ENCODE measurements at places on chromosomes 13 and 19.
A peak's percentile ranks its signal among the peaks of the same experiment; 100 is the strongest.

DNA sequence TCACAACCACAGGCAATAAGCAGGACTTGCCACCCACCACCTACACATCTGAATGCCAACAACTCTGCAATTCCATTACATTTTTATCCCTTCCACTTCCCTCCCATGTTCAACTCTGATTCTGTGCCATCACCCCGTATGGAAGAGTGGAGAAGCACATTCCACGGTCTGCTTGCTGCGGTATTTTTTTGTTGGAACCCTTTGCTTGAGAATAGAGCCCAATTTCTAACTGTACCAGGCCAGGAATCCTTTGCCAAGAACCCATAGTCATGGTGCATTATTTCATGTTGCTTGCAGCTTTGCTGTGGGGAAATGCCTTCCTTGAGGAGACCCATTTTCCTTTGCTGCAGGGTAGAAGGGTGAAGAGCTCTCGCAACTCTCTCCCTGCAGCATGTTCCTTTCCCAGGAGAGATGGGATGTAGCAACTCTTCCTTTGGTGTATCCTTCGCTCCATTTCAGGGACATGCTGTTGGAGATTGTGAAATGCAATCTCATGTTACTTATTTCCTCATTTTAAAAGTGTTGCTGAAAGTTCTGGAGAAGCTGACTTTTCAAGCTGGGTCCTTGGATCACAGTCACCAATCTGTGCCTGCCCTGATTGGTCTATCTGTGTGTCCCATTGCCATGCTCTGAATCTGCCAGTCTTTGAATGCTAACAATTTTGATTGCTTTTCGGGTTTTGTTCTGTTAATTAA lies 69.8 kb upstream of the STARD13 start:
- DNase-seq: no peak

DNA sequence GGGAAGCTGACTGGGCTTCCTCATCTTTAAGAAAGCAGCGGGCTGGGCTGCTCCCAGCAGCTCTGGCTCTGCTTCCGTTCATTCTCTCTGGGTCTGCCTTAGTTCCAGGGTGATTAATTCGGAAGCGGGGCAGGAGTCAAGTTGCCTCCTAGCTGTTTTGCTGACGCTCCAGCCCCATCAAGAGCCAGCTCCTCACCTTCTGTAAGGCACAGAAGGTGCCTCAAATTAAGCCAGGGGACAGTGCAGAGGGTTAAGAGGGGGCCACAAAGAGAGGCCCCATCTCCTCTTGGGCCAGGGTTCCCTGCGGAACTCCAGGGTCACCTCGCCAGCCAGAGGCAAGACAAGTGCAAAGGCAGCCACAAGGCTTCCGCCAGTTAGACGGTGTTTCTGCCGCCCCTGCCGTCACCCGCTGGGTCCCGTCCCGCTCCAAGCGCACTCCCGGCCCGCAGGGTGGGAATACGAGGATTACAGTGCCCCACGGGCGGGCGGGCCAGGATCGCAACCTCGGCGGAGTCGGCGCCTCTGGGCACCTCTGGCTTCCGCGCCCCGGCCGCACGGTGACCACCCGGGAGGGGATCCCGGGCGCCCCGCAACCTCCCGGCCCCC lies 508 bp downstream of the SLC15A1 start:
- DNase-seq: no peak

GRCh38 chr13:73035660-73036059 lies 23.1 kb upstream of the KLF5 start:
- DNase-seq: no peak

GRCh38 chr19:34932494-34932893 lies 5.8 kb downstream of the ZNF30 start:
- DNase-seq: no peak

DNA sequence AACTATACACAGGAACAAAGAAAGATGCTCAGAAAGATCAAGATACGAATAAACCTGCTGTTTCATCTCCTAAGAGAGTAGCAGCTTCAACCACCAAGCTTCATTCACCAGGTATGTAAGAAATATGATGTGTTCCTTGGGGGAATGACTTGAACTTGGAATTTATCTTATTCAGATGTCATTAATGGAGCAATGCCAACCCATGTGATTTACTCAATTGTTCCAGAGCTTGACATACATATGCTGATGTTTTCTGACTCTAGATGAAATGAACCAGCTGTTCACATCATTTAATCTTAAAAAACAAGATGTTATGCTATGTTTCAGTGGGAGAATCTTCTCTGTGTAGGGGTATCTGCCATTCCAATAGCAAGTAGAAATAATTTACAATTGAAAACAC lies 270.9 kb downstream of the SLC7A1 start:
- no peak for DNase-seq

GRCh38 chr19:43463381-43464133 lies 1.9 kb downstream of the LYPD3 start:
- DNase-seq: peak; percentile 95

GRCh38 chr19:45793876-45794275 lies 1.2 kb upstream of the DMWD start:
- DNase-seq: no peak

GRCh38 chr19:11505504-11506100 lies at the start of gene ZNF653:
Gene ZNF653 (minus strand): TSS chr19:11505839. CDS start chr19:11505786, 53 bp downstream.
- peak; percentile 93 for DNase-seq

GRCh38 chr19:16561382-16561781 lies 10.8 kb downstream of the SLC35E1 start:
- no peak for DNase-seq

DNA sequence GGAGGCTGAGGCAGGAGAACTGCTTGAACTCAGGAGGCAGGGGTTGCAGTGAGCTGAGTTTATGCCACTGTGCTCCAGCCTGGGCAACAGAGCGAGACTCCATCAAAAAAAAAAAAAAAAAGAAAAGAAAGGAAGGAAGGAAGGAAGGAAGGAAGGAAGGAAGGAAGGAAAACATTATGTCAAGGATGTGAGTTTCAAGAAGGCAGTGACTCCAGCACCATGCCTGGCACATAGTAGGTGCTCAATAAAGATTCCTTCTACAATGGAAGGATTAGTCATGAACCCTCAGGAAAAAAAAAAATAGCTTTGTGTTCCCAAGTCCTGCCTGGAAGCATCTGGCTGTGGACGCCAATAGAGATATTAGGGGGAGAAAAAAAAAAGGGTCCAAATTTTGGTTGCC lies 10.1 kb upstream of the ZNRF4 start:
- DNase-seq: no peak

DNA sequence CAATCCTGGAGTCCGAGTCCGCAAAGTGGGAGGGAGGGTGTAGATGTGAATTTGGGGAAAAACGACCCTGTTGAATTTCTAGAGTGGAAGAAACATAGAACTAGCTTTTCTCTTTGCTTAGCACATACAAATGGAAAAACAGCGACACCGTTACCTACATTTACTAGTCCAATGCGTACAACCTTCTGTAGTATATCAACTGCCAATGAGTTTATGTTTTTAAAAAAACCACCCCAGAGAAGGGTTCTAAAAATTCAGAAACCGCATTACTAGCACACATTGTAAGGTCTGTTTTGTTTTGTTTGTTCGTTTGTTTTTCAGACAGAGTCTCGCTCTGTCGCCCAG lies 332 bp upstream of the SUPT20H start:
- DNase-seq: no peak

GRCh38 chr19:44344255-44344654 lies 12.2 kb downstream of the ZNF112 start:
- no peak for DNase-seq

DNA sequence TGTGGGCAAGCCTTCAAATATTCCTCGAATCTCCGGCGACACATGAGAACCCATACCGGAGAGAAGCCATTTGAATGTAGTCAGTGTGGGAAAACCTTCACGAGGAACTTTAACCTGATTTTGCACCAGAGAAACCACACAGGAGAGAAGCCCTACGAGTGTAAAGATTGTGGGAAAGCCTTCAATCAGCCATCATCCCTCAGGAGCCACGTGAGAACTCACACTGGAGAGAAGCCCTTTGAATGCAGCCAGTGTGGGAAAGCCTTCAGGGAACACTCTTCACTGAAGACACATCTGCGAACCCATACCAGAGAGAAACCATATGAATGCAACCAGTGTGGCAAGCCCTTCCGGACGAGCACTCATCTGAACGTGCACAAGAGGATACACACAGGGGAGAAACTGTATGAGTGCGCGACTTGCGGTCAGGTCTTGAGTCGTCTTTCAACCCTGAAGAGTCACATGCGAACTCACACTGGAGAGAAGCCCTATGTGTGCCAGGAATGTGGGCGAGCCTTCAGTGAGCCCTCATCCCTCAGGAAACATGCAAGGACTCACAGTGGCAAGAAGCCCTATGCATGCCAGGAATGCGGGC lies 28.8 kb downstream of the ZNF333 start:
- no peak for DNase-seq

DNA sequence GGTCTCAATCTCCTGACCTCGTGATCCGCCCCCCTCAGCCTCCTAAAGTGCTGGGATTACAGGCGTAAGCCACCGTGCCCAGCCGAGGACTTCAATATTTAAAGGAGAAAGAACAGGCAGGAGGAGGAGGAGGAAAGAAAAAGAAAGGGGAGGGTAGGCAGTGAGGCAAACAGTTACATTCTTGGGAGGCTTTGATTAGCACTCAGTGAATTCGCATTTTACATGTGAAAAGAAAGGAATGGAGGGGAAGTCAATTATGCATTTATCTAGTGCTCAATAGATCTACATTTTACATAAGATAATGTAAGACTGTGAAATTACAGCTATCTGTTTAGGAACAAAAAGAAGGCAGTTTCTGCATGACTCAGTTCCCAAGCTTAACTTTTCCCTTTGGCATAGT lies 30.9 kb upstream of the CXCL17 start:
- DNase-seq: no peak

DNA sequence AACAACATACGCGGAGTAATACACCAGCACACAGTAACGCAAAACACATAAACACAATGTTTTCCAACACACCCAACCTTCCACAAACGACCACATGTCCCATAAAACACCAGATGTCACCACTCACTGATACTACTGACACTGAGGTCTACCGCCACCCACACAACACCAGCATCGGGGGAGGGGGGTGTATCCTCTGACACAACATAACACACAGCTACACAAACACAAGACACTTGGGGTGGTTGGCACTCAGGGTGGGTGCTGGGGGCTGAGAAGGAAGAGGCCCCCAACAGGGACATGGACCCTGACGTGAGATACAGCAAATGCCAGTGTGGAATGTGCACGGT lies 1.5 kb upstream of the KCNN4 start:
- DNase-seq: no peak

DNA sequence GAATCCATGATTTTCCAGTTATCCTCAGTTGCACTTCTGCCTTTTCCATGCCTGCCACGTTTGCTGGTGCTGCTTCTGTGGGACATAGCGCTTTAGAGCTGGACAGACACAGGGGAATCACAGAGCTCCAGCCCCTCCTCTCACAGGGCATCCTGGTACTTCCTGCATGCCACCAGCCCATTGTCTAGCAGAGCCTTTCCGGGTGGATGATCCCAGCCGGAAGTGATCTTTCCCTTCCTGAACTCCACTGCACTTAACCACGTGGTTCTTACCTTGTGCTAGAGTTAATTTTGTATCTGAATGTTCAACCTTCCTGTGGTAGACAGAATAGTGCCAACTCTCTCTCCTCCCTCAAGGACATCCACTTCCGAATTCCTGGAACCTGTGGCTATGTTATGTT lies 12.6 kb upstream of the OLFM4 start:
- no peak for DNase-seq

GRCh38 chr13:30111810-30112209 lies 195.5 kb downstream of the KATNAL1 start:
- DNase-seq: no peak

- no peak for DNase-seq
Measured at GRCh38 chr19:53908106-53908934, 758 bp upstream of the CACNG7 start.

DNA sequence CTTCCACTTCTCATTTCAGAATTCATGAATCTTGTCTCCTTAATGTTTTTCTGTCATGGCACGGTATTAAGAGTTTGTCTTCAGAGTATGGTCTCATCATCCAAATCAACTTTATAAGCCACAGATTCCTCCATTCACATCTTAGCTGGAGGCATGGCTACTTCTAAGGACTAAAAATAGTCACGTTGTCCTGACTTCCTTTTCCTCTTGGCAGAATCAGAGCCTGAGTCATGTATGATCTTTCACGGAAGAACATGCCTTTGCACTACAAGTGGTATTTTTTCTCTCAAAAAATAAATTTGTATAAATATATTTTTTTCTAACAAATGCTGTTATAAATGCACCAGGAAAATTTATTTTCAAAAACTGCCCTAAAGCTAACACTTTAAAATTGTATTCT lies 71.4 kb downstream of the ALOX5AP start:
- no peak for DNase-seq

GRCh38 chr13:26742691-26743358 lies 17.8 kb downstream of the GPR12 start:
- no peak for DNase-seq

DNA sequence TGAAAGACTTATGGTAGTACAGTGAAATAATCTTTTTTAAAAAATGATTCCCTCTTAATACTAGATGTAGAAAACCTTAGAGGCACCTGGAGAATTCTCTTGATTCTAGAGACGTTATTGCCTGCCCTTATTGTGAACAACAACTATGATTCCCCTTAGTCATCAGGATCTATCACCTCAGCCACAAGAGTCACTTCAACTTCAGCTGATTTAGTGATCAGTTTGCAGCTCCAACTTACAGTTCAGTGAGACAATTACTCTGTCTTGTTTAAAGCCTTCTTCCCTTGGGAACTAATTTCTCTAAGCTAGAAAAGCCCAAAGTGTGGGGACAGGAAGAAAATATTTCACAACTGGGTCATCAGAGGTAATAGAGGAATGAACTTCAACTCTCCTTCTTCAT lies 254.3 kb upstream of the SLITRK1 start:
- no peak for DNase-seq

DNA sequence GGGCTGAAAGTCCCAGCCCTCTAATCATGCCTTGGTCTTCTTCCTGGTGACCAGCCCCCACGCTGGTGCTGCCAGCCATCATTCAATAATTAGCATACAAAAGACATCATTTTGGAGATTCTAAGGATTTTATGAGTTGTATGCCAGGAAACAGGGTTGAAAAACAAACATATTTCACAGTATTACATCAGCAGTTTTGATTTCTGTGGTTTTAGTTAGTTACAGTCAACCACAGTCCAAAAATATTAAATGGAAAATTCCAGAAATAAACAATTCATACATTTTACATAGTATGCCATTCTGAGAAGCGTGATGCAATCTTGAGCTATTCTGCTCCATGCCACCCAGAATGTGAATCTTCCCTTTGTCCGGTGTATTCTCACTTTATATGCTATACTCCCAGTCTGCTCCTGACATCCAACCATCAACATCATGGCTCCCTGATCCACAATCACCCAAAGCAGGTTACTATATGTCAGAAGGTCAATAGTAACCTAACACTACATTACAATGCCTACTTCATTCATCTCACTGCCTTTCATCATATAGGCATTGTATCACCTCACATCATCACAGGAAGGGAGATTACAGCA lies 49.2 kb downstream of the STOML3 start:
- no peak for DNase-seq

All from left renal cortex interstitium (tissue), 4 donors.